ENCODE measurements at places on chromosomes 3 and 15.

DNA sequence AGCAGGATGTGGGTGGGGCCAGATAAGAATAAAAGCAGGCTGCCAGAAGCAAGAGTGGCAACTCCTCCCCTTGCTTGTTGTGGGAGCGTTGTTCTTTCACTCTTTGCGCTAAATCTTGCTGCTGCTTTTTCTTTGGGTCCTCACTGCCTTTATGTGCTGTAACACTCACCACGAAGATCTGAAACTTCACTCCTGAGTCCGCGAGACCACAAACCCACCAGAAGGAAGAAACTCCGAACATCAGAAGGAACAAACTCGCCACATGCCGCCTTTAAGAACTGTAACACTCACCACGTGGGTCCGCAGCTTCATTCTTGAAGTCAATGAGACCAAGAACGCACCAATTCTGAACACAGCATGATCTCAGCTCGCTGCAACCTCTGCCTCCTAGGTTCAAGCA, 72.9 kb downstream of the IL12A start:
- DNase-seq: no peak

- DNase-seq: no peak
These were observed 44.6 kb downstream of the LINGO1 start for GRCh38 chr15:77588126-77588525.

- DNase-seq: no peak
These were observed 721 bp downstream of the ADAMTS7 start for GRCh38 chr15:78810362-78811123.

GRCh38 chr3:69276884-69277283, 109.0 kb downstream of the FRMD4B start:
- no peak for DNase-seq

GRCh38 chr3:183306798-183307671, 54.0 kb downstream of the B3GNT5 start:
- DNase-seq: no peak

GRCh38 chr3:115502128-115502527, 121.2 kb upstream of the GAP43 start:
- no peak for DNase-seq

DNA sequence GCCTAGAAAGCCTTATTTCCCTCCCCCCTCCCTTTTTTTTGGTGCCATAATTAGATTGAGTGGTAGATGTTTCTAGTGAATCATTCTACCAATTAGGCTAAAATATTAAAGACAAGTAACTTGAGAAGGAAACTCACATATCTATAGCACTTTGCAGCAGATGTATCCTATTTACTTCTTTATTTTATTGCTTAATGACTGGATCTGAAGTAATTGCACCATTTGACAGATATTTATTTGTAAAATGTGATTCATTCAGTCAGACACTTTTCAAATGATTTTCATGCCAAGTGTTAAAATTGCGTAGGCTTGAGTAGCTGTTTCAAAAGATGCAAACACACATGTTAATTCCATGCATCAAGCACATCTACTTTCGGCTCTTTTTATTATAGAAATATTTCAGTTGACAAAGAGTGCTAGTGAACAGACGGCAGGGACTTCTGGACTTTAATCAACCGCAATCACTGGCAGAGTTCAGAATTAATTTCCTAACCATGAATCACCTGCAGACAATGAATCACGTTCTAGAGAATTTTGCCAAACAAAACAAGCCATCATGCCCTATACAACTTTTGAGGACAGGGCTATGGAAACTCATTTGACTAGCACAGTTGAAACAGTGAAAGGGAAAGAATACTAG, 636.8 kb downstream of the MECOM start:
- no peak for DNase-seq

DNA sequence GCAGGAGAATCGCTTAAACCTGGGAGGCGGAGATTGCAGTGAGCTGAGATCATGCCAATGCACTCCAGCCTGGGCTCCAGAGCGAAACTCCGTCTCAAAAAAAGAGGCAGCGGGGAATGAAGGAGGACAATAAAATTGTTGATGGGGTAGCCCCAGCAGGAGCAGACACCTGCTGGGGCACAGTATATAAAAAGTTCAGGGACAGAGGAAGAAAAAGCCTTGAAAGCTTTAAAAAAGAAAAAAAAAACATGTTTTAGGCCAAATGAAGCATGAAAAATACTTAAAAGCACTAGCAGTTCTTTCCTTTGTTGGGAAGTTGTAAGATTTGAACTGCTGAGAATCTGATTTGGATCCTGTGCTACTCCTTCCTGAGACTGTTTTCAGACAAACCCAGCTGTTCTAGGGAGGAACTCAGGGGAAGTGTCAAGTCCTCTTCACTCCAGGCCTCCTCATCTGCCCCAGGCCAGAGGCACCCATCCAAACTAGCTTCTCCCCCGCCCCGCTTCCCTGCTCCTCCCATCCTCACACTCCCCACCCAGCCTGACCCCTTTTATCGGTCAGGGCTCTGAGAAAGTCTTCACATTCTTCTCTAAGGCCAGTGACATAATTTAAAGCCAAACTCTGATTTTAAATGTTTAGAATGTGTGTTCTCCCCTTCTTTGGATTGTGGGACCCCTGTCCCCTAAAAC, 4.9 kb downstream of the IL17RD start:
- DNase-seq: no peak

GRCh38 chr15:26007151-26007550, 144.0 kb upstream of the ATP10A start:
- no peak for DNase-seq

- no peak for DNase-seq
These were observed 5.0 kb downstream of the FAM219B start for GRCh38 chr15:74901612-74902063.

GRCh38 chr15:73727330-73727976, 25.7 kb downstream of the INSYN1 start:
- no peak for DNase-seq

GRCh38 chr15:46892621-46893160, 824.6 kb upstream of the SEMA6D start:
- DNase-seq: no peak

DNA sequence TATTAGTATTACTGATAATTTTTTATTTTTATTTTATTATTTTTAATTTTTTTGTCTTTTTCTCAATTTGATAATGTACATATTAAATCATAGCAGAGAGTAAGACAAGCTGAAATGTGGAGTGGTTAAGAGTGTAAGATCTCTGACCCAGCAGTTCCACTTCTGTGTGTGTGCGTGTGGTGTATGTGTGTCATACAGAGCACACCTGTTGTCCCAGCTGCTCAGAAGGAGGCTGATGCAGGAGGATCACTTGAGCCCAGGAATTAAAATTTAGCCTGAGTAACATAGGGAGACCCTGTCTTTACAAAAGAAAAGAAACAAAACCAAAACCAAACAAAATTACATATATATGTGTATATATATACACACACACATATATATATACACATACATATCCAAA, 1.4 kb upstream of the CIDEC start:
- no peak for DNase-seq

GRCh38 chr15:27382361-27383025, 411.5 kb downstream of the GABRG3 start:
- DNase-seq: no peak

DNA sequence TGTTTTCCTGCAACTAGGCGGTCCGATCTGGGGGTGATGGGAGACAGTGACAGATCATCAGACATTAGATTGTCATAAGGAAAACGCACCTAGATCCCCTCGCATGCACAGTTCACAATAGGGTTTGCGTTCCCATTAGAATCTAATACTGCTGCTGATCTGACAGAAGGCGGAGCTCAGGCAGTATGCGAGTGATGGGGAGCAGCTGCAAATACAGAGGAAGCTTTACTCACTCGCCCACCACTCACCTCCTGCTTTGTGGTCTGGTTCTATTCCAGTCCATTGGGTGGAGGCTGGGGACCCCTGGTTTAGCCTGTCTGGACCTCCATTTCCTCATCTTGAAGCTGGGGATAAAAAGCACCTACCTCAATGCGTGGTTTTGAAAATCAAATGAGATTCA, 437.5 kb upstream of the PROK2 start:
- no peak for DNase-seq

GRCh38 chr3:177883957-177884356, 652.3 kb upstream of the KCNMB2 start:
- no peak for DNase-seq

GRCh38 chr3:101567528-101568317, 6.1 kb downstream of the TRMT10C start:
- no peak for DNase-seq

GRCh38 chr15:58864602-58865424, 68.7 kb downstream of the SLTM start:
- peak; percentile 22 for DNase-seq

GRCh38 chr3:119288669-119289403, 5.3 kb upstream of the ARHGAP31 start:
- DNase-seq: no peak

- DNase-seq: no peak
These were observed 45.0 kb upstream of the AKAP13 start for GRCh38 chr15:85335193-85335942.

DNA sequence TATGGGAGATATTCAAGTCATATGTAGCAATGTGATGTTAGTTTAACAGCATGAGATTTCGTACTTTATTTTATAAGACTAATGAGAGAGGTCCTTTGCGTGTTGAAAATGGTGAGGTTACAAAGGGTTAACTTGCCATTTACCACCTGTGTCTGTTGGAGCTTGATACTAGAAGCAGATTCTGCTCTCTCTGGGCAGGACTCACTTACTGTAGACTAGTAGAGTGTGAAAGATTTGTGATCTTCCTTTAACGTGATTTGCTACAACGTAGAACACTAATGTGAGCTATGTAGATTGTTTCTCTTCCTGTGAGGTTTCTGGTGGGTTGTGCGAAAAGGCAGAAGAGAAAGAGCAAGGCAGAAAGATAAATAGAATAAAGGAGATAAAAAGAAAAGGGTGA, 1.1 kb downstream of the TP63 start:
- DNase-seq: no peak

DNA sequence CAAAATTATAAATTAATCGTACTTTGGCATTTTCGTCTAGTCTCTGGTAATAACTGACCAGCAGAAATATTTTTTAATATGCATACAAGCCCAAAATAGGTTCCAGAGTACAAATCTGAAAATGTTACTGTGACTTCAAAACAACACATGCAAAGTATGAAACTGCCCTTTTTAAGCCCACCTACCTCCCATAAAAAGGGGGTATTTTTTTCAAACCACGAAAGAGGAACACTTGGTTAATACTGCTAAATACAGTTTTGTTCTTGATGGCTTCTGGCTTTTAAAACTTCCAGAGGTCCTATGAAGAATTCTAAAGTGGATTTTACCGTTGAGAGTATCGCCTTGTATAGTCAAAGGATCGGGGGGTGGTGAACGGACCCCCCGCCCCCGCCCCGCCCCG, 610.7 kb downstream of the FOXP1 start:
- no peak for DNase-seq

DNA sequence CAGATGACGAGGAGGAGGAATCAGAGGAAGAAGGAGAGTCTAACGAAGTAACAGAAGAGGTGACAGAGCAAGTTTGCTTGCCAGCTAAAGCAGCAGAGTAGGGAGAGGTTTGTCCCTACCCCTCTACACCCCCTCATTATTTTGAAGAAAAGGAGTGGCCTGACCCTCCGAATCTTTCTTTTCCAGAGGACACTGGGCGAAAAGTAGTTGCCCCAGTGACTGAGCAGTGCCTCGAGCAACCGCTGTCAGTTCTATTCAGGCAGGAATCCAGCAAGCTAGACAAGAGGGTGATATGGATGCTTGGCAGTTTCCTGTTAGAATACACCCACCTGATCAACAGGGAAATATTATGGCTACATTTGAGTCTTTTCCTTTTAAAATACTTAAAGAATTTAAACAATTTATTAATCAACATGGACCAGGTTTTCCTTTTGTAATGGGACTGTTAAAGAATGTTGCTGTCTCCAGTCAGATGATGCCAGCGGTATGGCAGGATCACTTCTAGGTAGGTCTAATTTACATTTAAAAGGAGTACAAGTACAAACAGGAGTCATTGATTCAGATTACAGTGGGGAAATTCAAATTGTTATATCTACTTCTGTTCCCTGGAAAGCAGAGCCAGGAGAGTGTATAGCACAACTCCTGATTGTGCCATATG, 31.9 kb upstream of the ACVR2B start:
- DNase-seq: no peak

- DNase-seq: no peak
These were observed 21.6 kb downstream of the SPTSSB start for GRCh38 chr3:161349529-161350312.

DNA sequence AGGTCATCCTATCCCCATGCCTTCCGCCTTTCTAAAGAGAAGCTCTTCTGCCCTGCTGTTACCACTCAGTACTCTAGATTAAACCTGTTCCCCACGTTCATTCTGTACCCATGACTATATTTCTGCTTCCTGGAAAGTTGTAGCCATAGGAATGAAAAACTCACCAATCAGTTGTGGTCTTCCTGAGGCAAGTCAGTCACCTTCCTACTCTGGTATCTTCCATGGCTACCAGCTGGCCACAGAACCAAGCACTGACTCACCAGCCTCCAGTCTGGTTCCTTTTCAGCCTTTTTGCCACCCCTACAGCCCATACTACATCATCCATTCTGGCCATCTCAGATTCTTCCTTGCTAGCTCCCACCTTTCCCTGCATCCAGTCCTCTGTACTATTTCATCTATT, 46.4 kb downstream of the TMEM44 start:
- no peak for DNase-seq

GRCh38 chr3:178537122-178537705, 978 bp downstream of the KCNMB2 start:
- DNase-seq: no peak

GRCh38 chr3:82002491-82002890, 241.0 kb upstream of the GBE1 start:
- DNase-seq: no peak

DNA sequence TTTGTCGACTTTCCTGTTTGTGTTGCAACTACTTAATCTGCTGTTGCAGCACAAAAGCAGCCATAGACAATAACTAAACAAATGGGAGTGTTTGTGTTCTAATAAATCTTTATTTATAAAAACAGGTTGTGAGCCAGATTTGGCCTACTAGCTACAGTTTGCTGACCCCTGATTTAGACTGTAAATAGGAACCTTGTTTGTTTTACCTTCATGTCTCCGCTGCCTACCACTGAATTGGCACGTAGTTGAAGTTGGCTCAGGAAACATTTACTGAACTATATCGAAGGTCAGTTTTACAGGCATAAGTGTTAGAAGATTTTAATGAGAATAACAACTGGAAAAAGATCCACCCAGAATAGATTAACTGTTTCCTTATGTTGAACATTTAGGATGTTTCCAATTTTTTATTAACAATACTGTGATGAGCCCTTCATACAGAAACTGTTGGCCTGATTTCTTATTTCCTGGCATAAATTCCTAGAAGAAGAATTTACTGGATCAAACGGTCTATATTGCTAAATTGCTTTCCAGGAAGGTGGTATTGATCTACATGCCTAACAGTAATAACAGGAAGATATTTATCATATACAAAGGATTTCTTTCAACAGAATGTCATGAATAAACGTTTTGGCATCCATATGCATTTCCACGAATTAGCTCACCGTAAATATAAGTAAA, 156.2 kb upstream of the NR2E3 start:
- DNase-seq: no peak
